Muscle of leg (tissue), 16 donors: ENCODE measurements at places on chromosomes 2 and 18.

DNA sequence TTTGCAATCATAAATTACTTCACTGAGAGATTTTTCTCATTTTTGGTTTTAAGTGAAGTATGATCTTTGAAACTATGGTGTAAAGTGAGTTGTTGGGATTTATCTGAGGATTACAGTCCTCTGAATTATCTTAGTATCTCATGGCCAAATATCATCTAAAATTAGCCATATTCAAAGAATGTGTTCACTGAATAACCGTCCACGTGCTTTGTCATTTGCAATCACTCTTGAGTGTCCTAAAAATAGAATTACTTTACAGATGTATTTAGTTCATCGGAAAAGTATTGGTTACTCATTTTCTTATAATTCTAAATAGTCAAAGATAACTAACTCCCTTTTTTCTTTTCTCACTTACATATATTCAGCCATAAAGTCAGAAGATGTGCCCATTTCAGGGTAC is 141.2 kb downstream of the RTN4 start:
- DNase-seq: no peak

- DNase-seq: no peak
Measured at GRCh38 chr2:235537186-235537585, 43.3 kb downstream of the AGAP1 start.

GRCh38 chr2:219916281-219916680 is 288.9 kb downstream of the SLC4A3 start:
- no peak for DNase-seq

DNA sequence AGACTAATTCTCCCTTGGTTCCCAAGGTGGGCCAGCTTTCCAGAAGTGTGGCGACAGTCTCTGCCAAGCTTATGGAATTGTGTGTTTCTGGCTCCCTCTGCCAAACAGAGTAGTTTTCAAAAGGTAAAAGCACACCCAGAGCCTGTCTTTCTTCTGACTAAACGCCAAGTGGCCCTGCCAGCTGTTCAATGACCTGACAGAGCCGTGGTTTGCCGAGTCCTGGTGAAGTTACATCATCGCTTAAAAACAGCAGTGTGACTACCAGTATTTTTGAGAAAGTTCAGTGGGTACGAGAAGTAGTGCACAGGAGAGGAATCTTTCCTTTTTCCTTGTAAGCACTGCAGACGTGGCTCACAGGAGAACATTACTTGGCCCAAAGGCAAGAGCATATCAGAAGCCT is 1.9 kb downstream of the PER2 start:
- DNase-seq: peak; percentile 73

DNA sequence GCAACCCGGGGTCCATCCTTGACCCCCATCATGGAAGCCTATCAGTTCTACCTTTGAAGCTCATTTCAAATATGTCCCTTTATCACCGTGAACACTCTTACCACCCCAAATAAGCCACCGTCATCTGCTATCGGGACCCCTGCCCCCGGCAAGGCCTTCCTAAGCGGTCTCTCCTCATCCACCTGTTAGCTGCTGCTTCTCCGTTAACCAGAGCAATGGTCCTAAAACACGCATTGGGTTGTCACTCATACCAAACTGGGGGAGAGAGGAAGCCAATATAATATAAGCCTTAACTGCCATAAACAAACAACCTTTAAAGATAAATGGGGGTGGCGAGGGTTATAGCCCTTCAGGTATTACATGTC is 680 bp downstream of the ASNSD1 start:
- DNase-seq: no peak

DNA sequence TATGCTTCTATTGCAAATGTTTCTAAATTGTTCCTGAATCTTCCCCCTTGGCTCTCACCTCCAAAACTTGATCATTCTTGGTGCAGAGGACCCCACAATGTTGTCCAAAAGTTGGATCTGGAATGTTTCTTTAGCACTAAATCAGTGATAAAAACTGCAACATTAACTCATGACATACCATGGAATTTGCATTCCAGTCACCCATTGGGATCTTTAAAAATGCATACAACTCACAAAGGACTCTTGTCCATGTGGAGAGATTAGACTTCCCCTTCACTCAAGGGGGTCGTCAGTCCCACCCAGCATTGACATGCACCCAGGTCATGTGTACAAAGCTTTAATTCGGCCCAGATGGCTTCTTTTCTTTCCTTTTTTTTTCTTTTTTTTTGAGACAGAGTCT is 169.3 kb downstream of the SETBP1 start:
- no peak for DNase-seq

DNA sequence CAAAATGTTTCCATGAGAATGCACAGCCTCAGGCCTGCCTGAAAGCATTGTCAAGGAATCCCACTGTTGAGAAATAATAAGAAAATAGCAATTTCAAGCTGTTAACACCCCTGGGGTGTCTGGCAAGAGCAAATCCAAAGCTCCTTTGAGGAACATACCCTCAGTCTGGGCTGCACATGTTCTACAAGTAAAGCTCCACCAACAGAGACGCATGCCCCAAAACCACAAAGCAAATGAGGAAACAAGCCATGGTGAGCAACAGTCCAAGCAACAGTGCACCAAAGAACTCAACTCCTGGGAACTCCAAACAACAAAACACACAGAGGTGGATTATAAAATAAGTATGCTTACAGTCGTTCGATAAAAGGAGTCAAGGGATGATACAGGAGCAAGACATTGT is 40.3 kb downstream of the CYP27C1 start:
- no peak for DNase-seq

DNA sequence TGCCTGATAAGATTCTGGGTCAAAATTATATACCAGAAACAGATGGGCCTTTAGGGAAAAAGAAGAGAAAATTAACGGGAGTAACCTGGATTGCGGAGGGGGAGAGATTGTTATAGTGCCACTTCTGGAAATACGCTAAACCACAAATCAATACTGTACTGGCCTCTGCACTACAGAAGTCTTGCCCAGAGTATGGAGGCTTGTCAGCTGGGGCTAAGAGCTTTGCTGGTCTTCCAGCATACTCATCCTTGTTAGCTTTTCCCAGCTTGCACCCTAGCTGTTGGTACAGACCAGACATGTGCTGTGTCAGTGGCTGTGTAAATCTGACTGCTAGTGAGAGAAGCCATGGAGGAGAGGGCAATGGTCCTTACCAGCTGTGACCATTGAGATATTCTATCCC is 8.9 kb downstream of the AGBL5 start:
- DNase-seq: no peak

GRCh38 chr2:19797871-19798270 is 103.9 kb downstream of the TTC32 start:
- DNase-seq: no peak

- DNase-seq: no peak
Measured at GRCh38 chr2:125837128-125837527, 818.8 kb upstream of the GYPC start.

GRCh38 chr2:16900405-16901025 is 234.9 kb upstream of the CYRIA start:
- peak; percentile 1 for DNase-seq

GRCh38 chr2:209147981-209148380 is 275.9 kb upstream of the MAP2 start:
- DNase-seq: no peak

- no peak for DNase-seq
Measured at GRCh38 chr2:218047536-218048225, 21.4 kb upstream of the RUFY4 start.

- DNase-seq: peak; percentile 79
Measured at GRCh38 chr18:75208155-75208835, 644 bp downstream of the PTGR3 start.

GRCh38 chr18:21855432-21855831 is 114.8 kb downstream of the MIB1 start:
- no peak for DNase-seq

DNA sequence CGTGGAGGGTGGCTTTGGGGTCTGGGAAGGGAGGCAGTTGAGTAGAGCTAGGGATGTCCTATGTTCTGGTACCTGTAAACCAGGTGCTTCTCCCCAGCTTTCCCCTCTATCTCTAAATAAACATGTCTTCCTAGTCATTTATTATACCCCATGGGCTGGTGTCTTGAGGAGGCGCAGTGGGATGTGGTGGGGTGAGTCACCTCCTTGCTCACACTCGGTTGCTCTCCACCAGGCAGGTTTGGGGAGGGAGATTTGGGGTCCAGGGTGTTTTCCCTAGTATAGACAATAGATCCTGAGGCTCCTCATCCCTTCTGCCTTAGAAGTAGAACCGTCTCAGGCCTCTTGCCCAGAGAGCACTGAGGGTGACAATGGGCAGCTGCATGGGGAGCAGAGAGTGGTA is 5.1 kb downstream of the PSD4 start:
- no peak for DNase-seq

DNA sequence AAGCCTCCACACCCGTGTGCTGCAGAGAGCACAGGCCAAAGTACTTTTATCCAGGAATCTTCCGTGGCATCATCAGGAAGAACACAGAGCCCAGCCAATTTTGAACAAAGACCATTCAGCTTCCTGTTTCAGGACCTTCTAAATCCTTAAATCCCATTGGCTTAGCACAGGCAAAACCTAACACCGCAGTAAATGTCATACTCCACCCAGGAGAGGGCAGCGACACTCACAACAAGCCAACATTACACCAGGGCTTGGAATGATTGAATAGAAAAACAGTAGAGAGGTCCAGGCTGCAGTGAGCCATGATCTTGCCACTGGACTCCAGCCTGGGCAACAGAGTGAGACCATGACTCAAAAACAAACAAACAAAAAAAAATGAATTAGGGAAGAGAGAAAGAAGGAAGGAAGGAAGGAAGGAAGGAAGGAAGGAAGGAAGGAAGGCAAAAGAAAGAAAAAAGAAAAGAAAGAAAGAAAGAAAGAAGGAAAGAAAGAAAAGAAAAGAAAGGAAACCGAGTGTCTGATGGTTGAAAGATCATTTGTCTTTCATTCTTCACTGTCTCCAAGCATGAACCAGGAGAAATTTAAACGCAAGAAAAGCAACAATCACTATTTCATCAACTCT is 144.6 kb upstream of the SATB2 start:
- DNase-seq: peak; percentile 10

DNA sequence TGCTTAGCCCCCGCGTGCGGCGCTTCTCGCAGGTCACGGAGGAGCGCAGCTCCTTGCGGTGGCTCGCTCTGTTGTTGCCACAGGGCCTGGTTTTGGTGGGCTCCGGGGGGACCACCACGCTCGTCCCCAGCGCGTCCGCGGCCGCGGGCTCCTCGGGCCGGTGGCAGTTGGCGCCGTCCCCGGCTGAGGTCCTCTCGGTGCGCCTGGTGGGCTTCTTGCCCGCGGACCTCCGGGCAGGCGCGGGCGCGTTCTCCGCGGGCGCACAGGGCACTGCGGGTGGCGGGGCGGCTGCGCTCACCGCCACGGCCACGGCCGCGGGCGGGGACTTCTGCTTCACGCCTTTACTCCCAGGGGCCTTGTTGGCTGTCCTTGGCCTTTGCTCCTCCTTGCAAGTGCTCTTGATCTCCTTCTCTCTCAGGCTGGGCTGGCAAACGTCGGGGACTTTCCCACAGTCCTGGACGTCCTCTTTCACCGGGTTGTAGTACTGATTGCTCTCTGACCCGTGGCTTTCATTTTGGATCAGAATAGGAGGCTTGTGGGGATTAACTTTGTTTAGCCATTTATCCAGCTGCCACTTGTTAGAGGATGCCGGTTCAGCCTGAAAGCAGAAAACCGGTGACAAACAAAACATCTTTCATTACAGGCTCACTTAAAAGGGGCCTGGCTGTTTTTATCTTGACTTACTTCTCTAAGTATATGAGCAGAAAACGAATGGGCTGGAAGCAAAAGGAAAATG is 104.0 kb upstream of the REV1 start:
- no peak for DNase-seq

GRCh38 chr18:58536534-58537271 is 92.2 kb downstream of the ALPK2 start:
- DNase-seq: peak; percentile 53

- no peak for DNase-seq
Measured at GRCh38 chr2:12828980-12829379, 112.2 kb downstream of the TRIB2 start.

- no peak for DNase-seq
Measured at GRCh38 chr2:208039376-208040110, 14.2 kb upstream of the PLEKHM3 start.

- peak; percentile 80 for DNase-seq
Measured at GRCh38 chr18:31555971-31556747, 35.5 kb upstream of the TTR start.

DNA sequence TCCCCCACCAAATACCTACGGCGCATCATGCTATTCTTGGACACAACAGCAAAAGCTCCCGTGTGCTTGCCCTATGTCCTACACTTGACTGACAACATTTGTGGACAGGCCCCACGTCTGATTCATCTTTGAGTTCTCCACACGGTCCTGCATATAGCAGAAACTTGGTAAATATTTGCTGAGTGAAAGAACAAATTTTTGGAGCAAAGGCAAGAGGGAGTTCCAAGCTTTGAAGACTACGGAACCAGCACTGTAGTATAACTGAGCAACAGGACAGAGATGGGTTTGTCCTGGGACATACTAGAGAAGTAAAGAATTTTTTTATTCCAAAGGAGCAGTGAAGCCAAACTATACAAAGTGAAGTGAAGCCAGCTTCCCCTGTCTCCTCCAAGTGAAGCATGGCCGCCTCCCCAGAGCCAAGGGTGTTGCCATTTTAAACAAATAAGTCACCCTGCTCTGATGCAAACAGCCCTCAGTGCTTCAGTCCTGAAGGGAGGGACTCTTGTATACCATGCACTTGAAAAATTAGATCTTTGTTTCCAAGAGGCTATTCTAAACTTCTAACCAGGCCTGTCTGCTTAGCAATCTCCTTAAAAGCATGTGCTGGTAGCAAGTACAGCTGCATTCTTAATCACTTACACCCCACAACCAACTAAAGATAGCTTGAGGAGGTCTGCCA is 35.9 kb downstream of the SPRED2 start:
- DNase-seq: peak; percentile 59

DNA sequence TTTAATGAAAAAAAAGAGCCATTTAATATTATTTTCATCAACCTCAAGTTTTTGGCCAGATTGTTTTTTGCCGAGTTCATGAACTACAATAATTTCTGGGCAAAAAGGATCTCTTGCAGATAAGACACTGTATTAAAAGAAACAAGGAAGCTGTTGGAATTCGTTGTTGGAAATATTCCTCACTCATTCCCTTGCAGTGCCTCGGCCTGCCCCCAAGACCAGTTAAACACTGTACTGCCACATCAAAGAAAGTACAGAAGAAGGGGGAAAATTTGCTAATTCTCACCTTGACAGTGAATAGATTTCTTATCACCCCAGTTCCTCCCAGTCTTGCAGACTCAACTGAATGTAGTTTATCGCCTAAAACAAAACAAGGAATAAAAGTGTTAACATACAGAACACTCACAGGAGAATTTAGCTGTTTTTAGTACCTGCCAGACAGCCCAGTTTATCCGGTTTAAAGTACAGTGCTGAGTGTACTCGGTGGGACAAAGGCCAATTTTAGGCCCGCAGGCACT is 1.2 kb downstream of the IDH1 start:
- peak; percentile 30 for DNase-seq
